Upper lobe of left lung (tissue), 6 donors: ENCODE measurements at places on chromosomes 6 and 20. TPM values are rescaled to one million over a fixed set of nuclear protein-coding genes. Genes with fewer than 3 reads are reported as not detected.

FAM120B gene
- total RNA-seq, result 27.5 TPM

OLIG3 gene
- not detected for total RNA-seq

C6orf58 gene
- not detected for total RNA-seq

PNRC1 gene
- total RNA-seq, result 96.4 TPM

POM121L2 gene
- total RNA-seq, result not detected

SEL1L2 gene
- not detected for total RNA-seq

MLN gene
- total RNA-seq, result not detected

MRAP2 gene
- 0.40 TPM for total RNA-seq

CPXM1 gene
- total RNA-seq, result 0.20 TPM

RIOK1 gene
- 12.2 TPM for total RNA-seq

LTA gene
- total RNA-seq, result not detected
